ENCODE measurements at places on chromosomes 3 and 15.

GRCh38 chr15:96254173-96254572 is 76.3 kb upstream of the NR2F2 start:
- DNase-seq: no peak

- DNase-seq: no peak
Observed at GRCh38 chr3:100402256-100402655, 917 bp downstream of the LNP1 start.

DNA sequence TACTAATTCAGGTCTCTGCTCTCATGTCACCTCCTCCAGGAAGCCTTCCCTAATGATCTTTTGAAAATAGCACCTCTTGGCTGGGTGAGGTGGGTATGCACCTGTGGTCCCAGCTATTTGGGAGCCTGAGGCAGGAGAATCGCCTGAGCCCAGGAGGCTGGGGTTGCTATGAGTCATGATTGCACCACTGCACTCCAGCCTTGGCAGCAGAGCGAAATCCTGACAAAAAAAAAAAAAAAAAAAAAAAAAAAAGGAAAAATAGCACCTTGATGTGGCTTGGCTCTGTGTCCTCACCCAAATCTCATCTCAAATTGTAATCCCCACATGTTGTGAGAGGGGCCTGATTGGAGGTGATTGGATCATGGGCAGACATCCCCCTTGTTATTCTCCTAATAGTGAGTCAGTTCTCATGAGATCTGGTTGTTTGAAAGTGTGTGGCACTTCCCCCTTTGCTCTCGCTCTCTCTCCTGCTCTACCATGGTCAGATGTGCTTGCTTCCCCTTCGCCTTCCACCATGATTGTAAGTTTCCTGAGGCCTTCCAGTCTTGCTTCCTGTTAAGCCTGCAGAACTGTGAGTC is 11.2 kb upstream of the RNU6-1 start:
- DNase-seq: no peak

DNA sequence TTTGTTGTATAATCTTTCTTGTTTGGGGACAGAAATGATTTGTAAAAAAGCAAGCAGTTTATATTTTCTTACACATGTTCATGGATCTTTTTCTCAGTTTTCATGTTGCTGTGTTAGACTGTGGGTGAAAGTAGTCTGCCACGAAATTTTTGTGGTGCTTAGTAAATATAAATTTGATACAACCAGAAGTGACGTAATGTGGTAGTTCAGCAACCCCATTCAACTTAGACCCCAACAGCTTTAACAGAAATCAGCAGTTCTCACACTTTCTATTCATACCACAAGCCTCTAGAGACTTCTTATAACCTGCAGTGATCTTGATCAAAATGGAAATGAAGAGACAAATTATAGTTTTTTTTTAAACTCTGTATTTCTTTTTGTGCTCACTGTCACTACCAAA is 120.2 kb upstream of the IGSF10 start:
- no peak for DNase-seq

- DNase-seq: no peak
Observed at GRCh38 chr3:125048282-125048681, 7.5 kb downstream of the HEG1 start.

DNA sequence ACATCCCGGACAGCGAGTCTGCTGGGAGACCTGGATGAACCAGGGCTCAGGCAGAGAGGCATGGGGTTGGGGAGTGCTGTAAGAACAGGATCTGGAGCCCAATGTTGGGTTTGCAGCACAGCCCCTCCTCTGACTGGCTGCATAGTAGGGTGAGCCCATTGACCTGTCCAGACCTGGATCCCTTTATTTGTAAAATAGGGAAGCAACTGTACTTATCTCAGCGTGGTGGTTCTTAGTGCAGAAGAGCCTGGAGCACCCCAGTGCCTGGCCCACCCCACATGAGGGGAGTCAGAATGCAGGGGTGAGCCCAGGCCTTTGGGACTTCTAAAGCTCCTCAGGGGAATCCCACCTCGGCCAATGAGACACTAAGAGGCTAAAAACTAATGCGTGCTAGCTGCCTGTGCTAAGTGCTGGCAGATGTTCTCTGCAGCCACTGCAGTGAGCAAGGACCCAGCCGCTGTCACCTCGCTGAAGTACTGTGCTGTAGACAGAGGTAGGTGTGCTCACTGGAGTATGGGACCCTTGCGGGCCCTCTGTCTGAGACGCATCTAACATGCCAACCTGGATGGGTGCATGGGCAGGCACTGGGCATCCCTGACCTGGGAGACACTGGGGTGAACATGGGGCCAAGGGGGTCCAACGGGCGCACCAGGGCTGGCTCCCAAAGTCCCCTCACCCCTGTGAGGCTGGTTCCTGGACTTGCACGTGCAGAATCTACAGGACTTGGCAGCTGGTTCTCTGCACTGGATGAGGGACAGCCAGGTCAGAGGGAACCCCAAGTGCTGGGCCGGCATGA is 95.6 kb downstream of the ATP10A start:
- no peak for DNase-seq

DNA sequence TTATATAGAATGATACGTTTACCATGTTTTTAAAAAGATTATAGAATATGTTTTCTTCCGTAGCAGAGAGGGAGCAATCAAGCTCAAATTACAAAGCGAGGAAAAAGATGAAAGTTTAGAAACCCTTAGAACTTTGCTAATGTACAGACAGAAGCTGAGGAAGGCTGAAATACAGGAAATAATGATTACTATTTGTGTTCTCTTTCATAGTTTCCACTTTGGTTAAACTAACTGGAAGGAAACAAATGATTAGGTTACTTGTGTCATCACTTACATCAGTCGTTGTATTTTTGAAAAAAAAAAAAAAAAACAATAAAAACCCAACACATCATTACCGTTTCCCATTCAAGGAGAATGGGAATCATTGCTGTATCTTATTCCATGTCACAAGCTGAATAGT is 337.8 kb upstream of the CBLB start:
- no peak for DNase-seq

- no peak for DNase-seq
Observed at GRCh38 chr3:2958551-2958950, 151.6 kb downstream of the IL5RA start.

- DNase-seq: no peak
Observed at GRCh38 chr15:41215708-41216107, 14.8 kb downstream of the EXD1 start.

DNA sequence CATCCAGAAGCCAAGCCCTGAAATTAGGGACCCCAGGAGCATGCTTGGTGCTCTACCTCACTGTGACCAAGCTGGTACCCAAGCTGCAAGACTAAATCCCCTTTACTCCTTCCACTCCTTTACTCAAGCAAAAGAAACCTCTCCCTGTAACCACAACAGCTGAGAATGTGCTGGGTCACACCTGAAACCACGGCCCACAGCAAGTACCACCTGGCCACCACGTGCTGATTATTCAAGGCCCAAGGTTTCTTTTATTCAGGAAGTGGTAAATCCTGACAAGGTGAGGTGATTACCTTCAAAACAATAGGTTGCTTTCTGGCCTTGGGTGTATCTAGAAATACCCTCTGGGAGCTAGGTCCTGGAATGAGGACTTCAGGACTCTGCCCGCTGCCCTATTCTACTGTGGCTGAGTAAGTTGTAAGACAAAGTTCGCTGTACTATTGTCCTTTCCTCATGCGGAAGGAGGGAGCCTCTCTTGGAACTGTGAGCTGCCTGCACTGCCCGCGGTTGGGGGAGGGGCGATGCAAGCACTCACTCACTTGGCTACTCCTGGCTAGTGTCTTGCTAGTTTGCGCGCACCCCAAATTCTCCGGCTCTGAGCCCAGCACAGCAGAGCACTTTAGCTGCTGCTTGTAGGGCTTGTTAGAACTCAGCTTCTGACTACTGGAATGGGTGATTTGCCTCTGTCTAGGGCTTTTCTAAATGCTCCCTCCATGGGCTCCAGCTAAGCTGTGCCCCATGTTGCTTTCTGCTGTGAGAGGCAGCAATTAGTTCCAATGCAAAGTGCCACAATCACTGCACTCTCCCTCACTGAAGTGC is 487.1 kb upstream of the CNTN3 start:
- DNase-seq: no peak

- DNase-seq: no peak
Observed at GRCh38 chr15:28191832-28192231, 92.7 kb upstream of the OCA2 start.
